A549 treated with DMSO at 1 μM for 4 hours (cell line): ENCODE measurements at places on chromosomes 3 and 15. TPM values are rescaled to one million over a fixed set of nuclear protein-coding genes. Genes with fewer than 3 reads are reported as not detected.

OXTR gene
- total RNA-seq, result 7.8 to 11.7 TPM (median 10.2 TPM) in 5 replicates

SLC28A2 gene
- not detected in 5 replicates for total RNA-seq

ZNF80 gene
- not detected in 5 replicates for total RNA-seq

CRYGS gene
- 0.46 to 0.77 TPM (median 0.73 TPM) in 5 replicates for total RNA-seq

RAB6B gene
- 1.5 to 2.4 TPM (median 1.7 TPM) in 5 replicates for total RNA-seq

CHRFAM7A gene
- 4.6 to 7.2 TPM (median 5.1 TPM) in 5 replicates for total RNA-seq

GOLGA8H gene
- 1.9 to 2.9 TPM (median 2.6 TPM) in 5 replicates for total RNA-seq

REC114 gene
- not detected in 5 replicates for total RNA-seq

LMAN1L gene
- total RNA-seq, result not detected in 5 replicates

ACY1 gene
- 23.8 to 27.0 TPM (median 25.0 TPM) in 5 replicates for total RNA-seq

POLR2M gene
- total RNA-seq, result 49.1 to 74.2 TPM (median 67.1 TPM) in 5 replicates

TMEM207 gene
- not detected in 5 replicates for total RNA-seq

TRH gene
- not detected in 5 replicates for total RNA-seq

PLXNA1 gene
- 17.7 to 27.0 TPM (median 22.9 TPM) in 5 replicates for total RNA-seq

LACTB gene
- 23.4 to 32.5 TPM (median 27.5 TPM) in 5 replicates for total RNA-seq

RAD51 gene
- total RNA-seq, result 17.5 to 20.8 TPM (median 18.8 TPM) in 5 replicates

SKOR1 gene
- total RNA-seq, result 0.03 to 0.04 TPM (median 0.03 TPM) in 3 of 5 replicates, not detected in the others

AAGAB gene
- total RNA-seq, result 74.7 to 84.8 TPM (median 76.4 TPM) in 5 replicates

ADPGK gene
- total RNA-seq, result 68.9 to 84.4 TPM (median 83.2 TPM) in 5 replicates

PFKFB4 gene
- 15.6 to 24.2 TPM (median 17.2 TPM) in 5 replicates for total RNA-seq

TMCO5A gene
- total RNA-seq, result not detected in 5 replicates

FAM162A gene
- total RNA-seq, result 31.7 to 35.9 TPM (median 35.5 TPM) in 5 replicates

CLDN1 gene
- 28.6 to 35.6 TPM (median 30.3 TPM) in 5 replicates for total RNA-seq

EBLN2 gene
- total RNA-seq, result 0.38 to 0.57 TPM (median 0.51 TPM) in 5 replicates

CNTN4 gene
- not detected in 5 replicates for total RNA-seq

GPR62 gene
- 0.06 TPM in 1 of 5 replicates, not detected in the others for total RNA-seq

GHSR gene
- total RNA-seq, result not detected in 5 replicates

HYAL3 gene
- total RNA-seq, result 6.7 to 10.9 TPM (median 8.1 TPM) in 5 replicates

CPN2 gene
- not detected in 5 replicates for total RNA-seq

CCR9 gene
- total RNA-seq, result not detected in 5 replicates

NR2E3 gene
- total RNA-seq, result 0.13 to 0.36 TPM (median 0.18 TPM) in 5 replicates

GOLGA6L7 gene
- total RNA-seq, result not detected in 5 replicates

CFAP44 gene
- total RNA-seq, result 0.73 to 2.6 TPM (median 1.9 TPM) in 5 replicates

SLC22A14 gene
- 0.07 to 0.19 TPM (median 0.08 TPM) in 3 of 5 replicates, not detected in the others for total RNA-seq

CCR2 gene
- total RNA-seq, result not detected in 5 replicates

RPL29 gene
- 1,233 to 1,659 TPM (median 1,287 TPM) in 5 replicates for total RNA-seq

GNAT1 gene
- 0.09 TPM in 1 of 5 replicates, not detected in the others for total RNA-seq

MUC13 gene
- 6.8 to 8.4 TPM (median 7.8 TPM) in 5 replicates for total RNA-seq

GCSAM gene
- not detected in 5 replicates for total RNA-seq

TEX55 gene
- total RNA-seq, result not detected in 5 replicates

MUC4 gene
- 0.05 to 0.06 TPM in 2 of 5 replicates, not detected in the others for total RNA-seq

ISL2 gene
- 3.3 to 4.6 TPM (median 4.0 TPM) in 5 replicates for total RNA-seq

IP6K1 gene
- 20.6 to 23.6 TPM (median 21.8 TPM) in 5 replicates for total RNA-seq

ERICH6 gene
- total RNA-seq, result 0.07 to 0.08 TPM in 2 of 5 replicates, not detected in the others

C15orf62 gene
- total RNA-seq, result 0.07 to 0.14 TPM (median 0.12 TPM) in 4 of 5 replicates, not detected in the other

CCNB2 gene
- total RNA-seq, result 95.3 to 108 TPM (median 106 TPM) in 5 replicates

TGM4 gene
- total RNA-seq, result 0.05 to 0.09 TPM (median 0.07 TPM) in 3 of 5 replicates, not detected in the others

RARRES1 gene
- 7.6 to 11.0 TPM (median 10.3 TPM) in 5 replicates for total RNA-seq

SQOR gene
- total RNA-seq, result 59.9 to 68.2 TPM (median 64.9 TPM) in 5 replicates

SENP2 gene
- 16.8 to 23.1 TPM (median 20.1 TPM) in 5 replicates for total RNA-seq

B2M gene
- total RNA-seq, result 391 to 474 TPM (median 442 TPM) in 5 replicates

KNL1 gene
- 6.4 to 9.4 TPM (median 8.4 TPM) in 5 replicates for total RNA-seq

CCR1 gene
- total RNA-seq, result 0.07 TPM in 1 of 5 replicates, not detected in the others

AADAC gene
- 18.4 to 23.3 TPM (median 21.6 TPM) in 5 replicates for total RNA-seq

NR1I2 gene
- total RNA-seq, result not detected in 5 replicates

ROBO2 gene
- not detected in 5 replicates for total RNA-seq

C3orf18 gene
- 2.2 to 3.1 TPM (median 2.8 TPM) in 5 replicates for total RNA-seq

LRRC49 gene
- 3.6 to 5.4 TPM (median 4.8 TPM) in 5 replicates for total RNA-seq

EHHADH gene
- 1.9 to 3.4 TPM (median 2.4 TPM) in 5 replicates for total RNA-seq
